Central memory CD8-positive, alpha-beta T cell (primary cell): ENCODE measurements at places on chromosomes 1 and 21.

DNA sequence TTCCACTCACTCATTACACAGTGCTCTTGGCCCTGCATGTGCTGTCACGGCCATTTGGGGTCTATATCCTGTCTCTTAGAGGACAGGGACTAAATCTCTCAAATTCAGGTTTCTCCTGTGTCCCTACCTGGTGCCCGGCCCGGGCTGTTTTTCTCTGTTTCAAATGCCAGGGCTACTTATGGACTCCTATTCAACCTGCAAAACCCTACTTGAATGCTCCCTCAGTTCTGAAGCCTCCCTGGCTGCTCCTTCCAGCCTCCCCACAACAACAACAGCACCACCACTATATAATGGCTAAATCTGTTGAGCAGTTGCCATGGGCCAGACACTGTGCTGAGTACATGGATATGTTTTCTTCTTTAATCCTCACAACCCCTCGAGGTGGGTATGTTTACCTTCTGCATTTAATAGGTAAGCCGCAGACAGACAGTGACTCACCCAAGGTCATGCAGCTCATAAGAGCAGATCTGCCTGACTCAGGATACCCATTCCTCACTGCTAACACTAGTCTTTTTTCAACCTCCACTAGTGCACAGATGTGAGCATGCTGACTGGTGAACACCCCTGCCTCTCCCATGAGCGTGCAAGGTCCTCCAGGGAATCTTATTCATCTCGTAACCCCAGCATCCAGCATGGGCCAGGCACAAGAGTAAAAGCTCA, 29.9 kb downstream of the DHRS3 start:
- peaks cover 19% of the 10 kb centered on the region for H3K4me1 ChIP-seq
- DNase-seq, result no peak

DNA sequence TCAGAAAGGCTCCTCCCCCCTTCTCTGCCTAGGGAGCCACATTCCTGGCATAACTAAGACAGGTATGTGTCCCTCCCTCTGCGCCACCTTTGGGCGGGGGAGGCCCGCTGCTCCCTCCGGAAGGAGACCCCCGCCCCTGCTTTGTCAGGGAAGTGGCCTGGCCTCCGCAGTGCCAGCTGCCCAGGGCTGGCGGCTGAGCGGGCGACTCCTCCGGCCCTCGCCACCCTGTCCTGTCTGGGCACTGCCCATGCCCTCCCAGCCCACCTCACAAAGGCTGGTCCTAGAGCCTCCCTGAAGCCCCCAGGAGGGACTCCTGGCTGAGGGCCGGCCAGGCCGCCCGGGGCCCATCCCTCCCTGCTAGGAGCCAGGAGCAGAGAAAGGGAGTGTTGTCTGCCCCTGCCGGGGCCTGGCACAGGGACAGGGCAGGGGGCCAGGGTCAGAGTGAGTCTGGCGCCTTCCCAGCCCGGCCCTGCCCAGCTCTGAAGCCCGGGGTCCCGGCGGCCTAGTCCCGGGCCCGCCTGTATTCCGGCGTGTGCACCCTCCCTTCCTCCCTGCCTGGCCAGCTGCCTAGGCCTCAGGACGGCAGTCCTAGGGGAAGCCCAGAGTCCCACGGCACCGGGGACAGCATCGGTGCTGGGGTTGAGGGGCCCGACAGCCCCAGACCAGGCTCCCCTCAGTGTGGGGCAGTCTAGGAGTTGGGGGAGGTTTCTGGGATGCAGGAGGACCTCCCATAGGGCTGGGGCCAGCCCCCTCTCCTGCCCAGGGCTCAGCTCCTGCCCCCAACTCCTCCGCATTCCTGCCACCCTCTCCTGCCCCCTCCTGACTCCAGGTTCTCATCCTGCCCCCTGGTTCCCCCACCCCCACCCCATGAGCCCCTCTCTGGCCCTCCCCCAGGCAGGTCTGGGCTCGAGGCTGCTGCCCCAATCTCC, 5.1 kb downstream of the AGRN start:
- no peak overlapping the region for H3K27ac ChIP-seq
- peaks cover 16% of the 10 kb centered on the region for H3K27me3 ChIP-seq
- no peaks in the 10 kb centered on the region for H3K4me1 ChIP-seq
- H3K4me3 ChIP-seq, result no peak overlapping the region
- H3K36me3 ChIP-seq, result peaks cover 2% of the 10 kb centered on the region

- no peak for DNase-seq
- no peaks in the 10 kb centered on the region for H3K36me3 ChIP-seq
- no peaks in the 10 kb centered on the region for H3K4me1 ChIP-seq
- H3K27me3 ChIP-seq, result no peaks in the 10 kb centered on the region
- no peak overlapping the region for H3K27ac ChIP-seq
These were observed 15.1 kb upstream of the DMBX1 start for GRCh38 chr1:46474570-46474969.

DNA sequence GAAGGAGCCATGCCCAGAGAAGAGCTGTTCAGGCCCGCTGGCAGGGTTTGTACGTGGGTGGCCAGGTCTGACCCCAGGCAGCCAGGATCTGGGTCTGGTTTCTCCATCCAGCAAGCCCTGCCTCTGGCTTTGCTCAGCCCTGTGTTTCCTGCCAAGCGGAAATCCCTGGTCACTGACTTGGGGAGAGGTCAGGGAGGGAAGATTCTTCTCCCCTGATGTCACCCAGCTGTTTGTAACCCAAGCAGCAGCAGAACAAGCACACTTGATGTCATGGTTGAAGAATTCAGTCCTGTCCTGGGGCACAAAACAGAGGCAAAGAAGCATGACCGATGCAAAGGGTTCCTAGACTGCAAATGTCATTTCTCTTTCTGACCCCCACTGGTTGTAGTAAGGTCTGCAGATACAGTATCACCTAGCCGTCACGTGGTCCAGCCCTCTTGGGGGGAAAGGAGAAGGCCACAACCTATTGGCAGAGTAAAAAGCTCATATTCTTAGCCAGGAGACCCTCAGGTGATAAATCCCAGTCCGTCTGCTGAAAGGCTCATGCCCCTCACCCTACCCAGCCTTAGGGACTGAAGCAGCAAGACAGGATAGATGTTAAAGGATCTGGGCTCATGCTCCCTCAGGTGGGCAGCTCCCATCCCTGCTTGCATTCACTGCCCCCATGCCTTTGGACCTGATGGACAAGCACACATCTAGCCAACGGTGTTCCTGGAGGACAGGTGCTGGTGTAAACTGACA, 120.9 kb downstream of the SYT2 start:
- no peaks in the 10 kb centered on the region for H3K4me1 ChIP-seq
- no peak for DNase-seq
- no peak overlapping the region for H3K27ac ChIP-seq
- H3K36me3 ChIP-seq, result peaks cover 2% of the 10 kb centered on the region
- H3K27me3 ChIP-seq, result no peaks in the 10 kb centered on the region

DNA sequence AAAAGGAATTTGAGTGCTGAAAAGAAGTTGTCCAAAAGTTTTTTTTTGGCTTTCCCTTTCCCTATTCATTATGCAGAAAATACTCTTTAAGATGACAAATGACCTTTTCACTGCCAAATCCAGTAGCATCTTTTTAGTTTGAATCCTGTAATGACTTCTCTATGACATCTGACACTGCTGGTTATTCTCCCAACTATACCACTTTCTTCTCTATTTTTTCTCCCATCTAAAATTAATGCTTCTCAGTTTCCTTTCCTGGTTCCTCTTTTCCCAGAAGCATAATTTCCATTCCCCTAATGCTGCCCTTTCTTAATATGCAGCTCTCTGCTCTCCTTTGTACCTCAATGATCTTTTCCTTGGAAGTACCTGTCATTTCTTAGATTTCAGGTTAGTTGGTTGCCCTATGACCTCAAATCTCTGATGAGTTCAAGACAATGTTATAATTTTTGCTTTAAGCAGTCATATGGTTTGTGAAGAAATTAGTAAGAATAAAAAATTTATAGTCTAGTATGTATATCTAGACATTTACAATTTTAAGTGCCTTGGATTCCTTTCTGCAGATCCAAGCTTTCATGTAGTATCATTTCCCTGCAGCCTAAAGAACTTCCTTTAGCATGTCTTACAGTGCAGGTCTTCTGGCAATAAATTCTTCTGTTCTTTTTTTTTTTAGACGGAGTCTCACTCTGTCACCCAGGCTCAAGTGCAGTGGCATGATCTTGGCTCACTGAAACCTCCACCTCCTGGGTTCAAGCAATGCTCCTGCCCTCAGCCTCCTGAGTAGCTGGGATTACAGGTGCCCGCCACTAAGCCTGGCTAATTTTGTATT, 150.8 kb downstream of the CDC42BPA start:
- no peaks in the 10 kb centered on the region for H3K4me1 ChIP-seq
- no peaks in the 10 kb centered on the region for H3K36me3 ChIP-seq
- no peak overlapping the region for H3K27ac ChIP-seq
- no peak overlapping the region for H3K4me3 ChIP-seq

DNA sequence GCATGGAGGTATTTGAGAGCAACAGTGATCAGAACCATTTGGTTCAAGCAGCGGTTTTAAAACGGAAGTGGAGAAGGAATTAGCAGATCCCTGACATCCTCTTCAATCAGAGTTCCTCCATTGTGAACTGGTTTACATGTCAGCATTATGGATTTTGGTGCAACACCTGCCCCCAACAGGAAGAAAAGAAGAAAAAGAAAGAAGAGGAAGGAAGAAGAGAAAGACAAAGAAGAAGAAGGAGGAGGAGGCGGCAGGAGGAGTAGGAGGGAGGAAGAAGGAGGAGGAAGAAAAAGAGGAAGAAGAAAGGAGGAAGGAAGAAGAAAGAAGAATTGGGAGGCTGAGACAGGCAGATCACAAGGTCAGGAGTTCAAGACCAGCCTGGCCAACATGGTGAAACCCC, 17.4 kb downstream of the NDUFS5 start:
- peak overlapping the region; percentile 4 for H3K27ac ChIP-seq
- H3K36me3 ChIP-seq, result peaks cover 16% of the 10 kb centered on the region
- H3K4me1 ChIP-seq, result no peaks in the 10 kb centered on the region
- DNase-seq, result no peak
- no peak overlapping the region for H3K4me3 ChIP-seq

GRCh38 chr1:103561643-103562395, 9.6 kb upstream of the AMY2B start:
- no peak overlapping the region for H3K4me3 ChIP-seq
- no peak overlapping the region for H3K27ac ChIP-seq
- DNase-seq, result no peak
- H3K4me1 ChIP-seq, result no peaks in the 10 kb centered on the region
- H3K36me3 ChIP-seq, result peaks cover 5% of the 10 kb centered on the region

GRCh38 chr1:171916315-171916771, 75.0 kb downstream of the DNM3 start:
- no peak overlapping the region for H3K4me3 ChIP-seq
- H3K27ac ChIP-seq, result no peak overlapping the region
- DNase-seq, result no peak
- H3K36me3 ChIP-seq, result no peaks in the 10 kb centered on the region

DNA sequence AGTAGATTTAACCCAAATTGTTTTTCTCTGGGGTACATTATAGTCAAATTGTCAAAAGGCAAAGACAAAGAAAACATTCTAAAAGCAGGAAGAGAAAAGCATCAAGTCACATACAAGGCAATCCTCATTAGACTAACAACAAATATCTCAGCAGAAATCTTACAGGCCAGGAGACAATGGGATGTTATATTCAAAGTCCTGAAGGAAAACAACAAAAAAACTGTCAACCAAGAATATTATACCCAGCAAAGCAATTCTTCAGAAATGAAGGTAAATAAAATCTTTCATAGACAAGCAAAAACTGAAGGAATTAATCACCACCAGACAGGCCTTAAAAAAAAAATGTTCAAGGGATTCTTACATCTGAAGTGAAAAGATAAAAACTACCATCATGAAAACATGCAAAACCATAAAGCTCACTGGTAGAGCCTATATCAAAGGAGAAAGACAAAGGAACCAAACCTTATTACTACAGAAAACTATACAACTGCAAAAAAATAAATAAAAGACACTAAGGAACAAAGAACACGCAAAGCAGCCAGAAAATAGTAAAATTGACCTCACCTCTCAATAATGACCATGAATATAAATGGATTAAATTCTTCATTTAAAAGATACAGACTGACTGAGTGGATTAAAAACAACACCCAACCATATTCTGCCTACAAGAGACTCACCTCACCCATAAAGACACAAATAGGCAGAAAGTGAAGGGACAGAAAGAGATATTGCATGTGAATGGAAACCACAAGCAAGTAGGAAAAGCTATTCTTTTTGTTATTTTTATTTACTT, 113.8 kb upstream of the ZC3H11B start:
- H3K27ac ChIP-seq, result no peak overlapping the region
- H3K27me3 ChIP-seq, result no peaks in the 10 kb centered on the region
- no peaks in the 10 kb centered on the region for H3K4me1 ChIP-seq
- H3K36me3 ChIP-seq, result no peaks in the 10 kb centered on the region
- DNase-seq, result no peak

GRCh38 chr1:61556631-61557030, 168.3 kb downstream of the TM2D1 start:
- H3K4me1 ChIP-seq, result no peaks in the 10 kb centered on the region
- no peaks in the 10 kb centered on the region for H3K36me3 ChIP-seq
- no peak overlapping the region for H3K4me3 ChIP-seq
- peaks cover 15% of the 10 kb centered on the region for H3K27me3 ChIP-seq
- no peak for DNase-seq
- H3K27ac ChIP-seq, result no peak overlapping the region

- no peak overlapping the region for H3K27ac ChIP-seq
- no peak overlapping the region for H3K4me3 ChIP-seq
- no peaks in the 10 kb centered on the region for H3K36me3 ChIP-seq
- peaks cover 21% of the 10 kb centered on the region for H3K27me3 ChIP-seq
- no peak for DNase-seq
- no peaks in the 10 kb centered on the region for H3K4me1 ChIP-seq
These were observed 1.3 kb downstream of the FYB2 start for GRCh38 chr1:56817716-56818463.

DNA sequence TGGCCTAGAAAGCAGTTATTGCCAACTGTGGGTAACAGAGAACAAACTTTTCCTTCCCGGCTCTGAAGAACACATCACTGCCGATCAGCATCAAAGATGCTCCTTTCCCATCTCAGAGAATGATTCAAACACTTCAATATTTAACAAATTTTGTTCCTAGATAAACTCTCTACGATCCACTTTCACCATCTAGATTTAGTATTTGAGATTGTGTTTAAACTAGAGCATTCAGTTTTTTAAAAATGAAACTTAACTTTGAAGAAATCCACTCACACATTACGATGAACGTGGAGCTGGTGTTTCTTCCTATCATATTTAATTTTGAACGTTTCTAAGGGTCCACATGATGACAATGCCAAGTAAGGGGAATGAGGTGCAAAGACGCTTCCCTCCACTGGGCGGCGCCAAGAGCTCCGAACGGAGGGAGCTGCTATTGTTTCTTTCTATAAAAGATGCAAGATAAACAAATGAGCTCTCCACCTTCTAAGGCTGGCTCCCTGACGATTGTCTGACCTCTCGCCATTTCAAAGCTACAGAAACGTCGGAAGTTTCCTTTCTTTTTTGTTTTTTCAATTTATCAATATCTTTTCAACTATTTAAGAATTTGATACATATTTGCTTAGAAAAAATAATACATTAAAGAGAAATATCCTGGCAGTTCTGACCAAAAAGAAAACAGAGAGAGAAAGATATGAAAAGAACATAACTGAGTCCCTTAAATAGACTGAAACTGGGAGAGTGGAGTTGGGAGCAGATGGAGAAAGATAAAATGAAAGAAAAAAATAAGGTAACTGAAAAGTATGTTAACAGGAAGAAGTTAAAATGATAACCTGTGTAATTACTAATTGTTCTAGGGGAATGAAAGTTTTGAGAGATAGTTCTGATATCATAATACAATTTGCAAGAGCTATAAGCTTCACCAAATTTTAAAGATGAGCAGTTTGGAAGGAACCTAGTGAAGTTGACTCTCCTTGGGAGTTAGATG, 4.4 kb upstream of the BARHL2 start:
- no peak overlapping the region for H3K27ac ChIP-seq
- no peak overlapping the region for H3K4me3 ChIP-seq
- DNase-seq, result no peak
